Left colon (tissue), 2 donors: ENCODE measurements at places on chromosomes 4 and X. TPM values are rescaled to one million over a fixed set of nuclear protein-coding genes. Genes with fewer than 3 reads are reported as not detected.

DNA sequence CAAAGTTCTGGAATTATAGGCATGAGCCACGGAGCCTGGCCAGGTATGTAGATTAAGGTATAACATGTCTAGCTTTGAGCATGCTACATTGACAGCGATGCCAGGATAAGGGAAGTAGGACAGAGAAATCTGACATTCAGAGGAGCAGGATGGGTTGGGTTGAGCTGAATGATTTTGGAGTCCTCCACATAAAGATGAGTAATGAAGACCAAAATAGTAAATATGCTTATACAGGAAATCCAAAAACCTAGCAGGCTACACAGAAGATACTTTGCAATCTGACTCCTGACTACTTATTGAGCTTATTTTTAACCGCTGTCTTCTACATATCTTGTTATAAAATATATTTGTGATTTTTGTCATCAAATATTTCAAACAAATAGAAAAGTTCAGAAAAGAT lies 69.7 kb downstream of the PDGFC start:
- DNase-seq = no peak

DNA sequence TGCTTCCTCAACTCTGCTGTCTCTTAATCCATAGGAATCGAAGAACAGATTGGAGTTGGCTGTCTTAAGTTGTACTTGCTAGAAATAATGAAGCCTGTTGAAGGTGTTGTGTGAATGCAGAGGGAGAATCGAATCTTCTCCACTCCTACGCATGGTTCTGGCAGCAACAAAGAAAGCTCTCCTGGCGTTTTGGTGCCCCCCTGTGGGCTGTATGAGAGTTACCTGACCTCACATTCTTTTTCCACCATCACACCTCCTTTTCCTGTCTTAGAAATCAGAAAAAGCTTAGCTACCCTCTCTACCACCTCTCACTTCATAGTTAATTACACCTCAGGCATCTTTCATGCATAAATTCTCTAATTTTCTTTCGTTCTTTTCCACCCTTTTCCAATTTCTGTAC lies 16.3 kb downstream of the KLF8 start:
- DNase-seq = peak; percentile 66

HSD17B13 gene
- total RNA-seq = 1.1 TPM

DNA sequence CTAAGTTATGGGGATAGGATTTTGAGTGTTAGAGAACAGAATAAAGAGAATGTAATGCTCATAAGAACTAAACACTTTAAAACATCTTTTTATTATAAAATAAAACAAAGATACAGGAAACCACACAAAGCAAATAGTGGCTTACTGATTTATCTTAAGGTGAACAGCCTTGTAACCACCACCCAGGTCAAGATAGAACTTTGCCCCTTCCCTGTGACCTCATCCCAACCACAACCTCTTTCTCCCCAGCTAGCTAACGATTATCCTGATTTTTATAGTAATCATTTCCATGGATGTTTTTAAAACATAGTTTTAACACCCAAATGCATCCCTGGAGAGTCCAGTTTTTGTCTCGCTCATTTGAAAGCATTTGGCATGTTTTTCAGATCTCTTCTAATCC lies 17.0 kb downstream of the HELT start:
- DNase-seq = no peak

TXK gene
- 0.55 TPM for total RNA-seq

- DNase-seq = no peak
Observed at GRCh38 chr4:107402291-107402690, 317.7 kb downstream of the PAPSS1 start.

DNA sequence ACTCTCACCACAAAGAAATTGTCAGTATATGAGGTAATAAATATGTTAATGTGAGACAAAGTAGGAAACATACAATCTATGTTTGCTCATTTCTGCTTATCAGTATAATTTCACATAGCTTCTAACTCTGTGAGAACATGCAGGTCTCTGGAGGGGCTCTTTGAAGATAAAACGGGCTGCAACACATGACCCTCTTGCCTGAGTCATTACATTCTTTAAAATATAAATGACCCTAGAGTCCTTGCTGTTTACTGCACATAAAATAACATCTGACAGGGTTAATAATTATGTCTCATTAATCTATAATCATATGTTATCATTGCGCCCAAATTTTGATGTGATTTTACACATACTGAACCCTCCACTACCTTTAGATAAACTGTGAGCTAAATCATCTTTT lies 681.5 kb downstream of the ARAP2 start:
- DNase-seq = no peak

- DNase-seq = no peak
Observed at GRCh38 chr4:142840516-142841123, 5.5 kb downstream of the INPP4B start.

PNMA6F gene
- total RNA-seq = not detected

- no peak for DNase-seq
Observed at GRCh38 chr4:27594922-27595321, 734.3 kb downstream of the STIM2 start.

TMEM31 gene
- total RNA-seq = not detected

DNA sequence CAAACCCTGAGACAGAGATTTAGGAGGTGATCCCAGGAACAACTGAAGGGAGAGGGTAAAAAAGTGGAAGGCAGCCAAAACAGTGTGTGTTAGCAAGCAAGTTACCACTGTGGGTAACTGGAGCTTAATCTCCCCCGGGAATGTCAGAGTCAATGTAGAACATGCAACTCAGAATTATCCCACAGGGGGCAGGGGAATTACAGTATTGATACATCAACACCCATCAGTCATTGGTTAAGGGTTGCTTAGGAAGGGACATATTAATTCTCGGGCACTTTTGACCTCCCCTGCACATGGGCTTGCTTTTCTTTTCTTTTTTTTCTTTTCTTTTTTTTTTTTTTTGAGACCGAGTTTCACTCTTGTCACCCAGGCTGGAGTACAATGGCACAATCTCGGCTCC lies 29.3 kb downstream of the CXorf58 start:
- DNase-seq = no peak

INTU gene
- total RNA-seq = 3.8 TPM

LRP2BP gene
- total RNA-seq = 0.70 TPM

KIT gene
- 4.1 TPM for total RNA-seq

DNA sequence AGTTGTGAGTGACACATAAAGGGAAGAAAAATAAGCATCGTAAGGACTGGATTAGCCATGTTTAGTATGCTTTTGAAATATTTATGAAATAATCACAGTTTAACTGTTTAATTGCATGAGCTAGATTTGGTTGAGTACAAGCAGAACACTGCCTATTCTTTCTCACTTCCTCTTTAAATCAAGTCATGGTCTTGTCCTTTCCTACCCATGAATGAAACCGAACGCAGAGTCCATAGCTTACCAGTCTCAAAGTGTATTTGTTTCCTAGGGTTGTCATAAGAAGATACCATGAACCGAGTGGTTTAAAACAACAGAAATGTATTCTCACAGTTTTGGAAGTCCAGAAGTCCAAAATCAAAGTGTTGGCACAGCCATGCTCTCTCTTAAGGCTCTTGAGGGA lies 684.0 kb upstream of the MAGEB2 start:
- no peak for DNase-seq

DNA sequence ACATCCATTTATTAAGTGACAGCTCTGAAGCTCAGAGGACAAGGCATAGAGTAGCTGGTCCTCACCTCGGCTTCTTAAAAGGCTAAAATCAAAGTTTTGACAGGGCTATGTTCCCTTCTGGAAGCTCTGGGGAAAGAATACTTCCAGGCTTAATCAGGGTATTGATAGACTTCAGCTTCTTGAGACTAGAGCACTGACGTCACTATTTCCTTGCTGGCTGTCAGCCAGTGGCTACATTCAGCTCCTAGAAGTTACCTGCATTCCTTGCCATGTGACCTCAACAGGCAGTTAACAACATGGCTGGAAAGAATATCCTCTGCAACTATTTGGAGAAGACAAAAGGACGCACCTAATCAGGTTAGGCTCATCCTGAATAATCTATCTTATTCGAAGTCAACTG lies 1144.8 kb downstream of the ADGRL3 start:
- DNase-seq = no peak

EVC2 gene
- total RNA-seq = 1.4 TPM

GRCh38 chr4:161320377-161320776 lies 843.4 kb downstream of the FSTL5 start:
- peak; percentile 4 for DNase-seq

GRCh38 chrX:18886344-18887161 lies 97.4 kb downstream of the PHKA2 start:
- peak; percentile 77 for DNase-seq

EGFL6 gene
- 0.11 TPM for total RNA-seq

AMOT gene
- total RNA-seq = 22.3 TPM

SPON2 gene
- 26.6 TPM for total RNA-seq

- DNase-seq = no peak
Observed at GRCh38 chrX:46340696-46341095, 204.5 kb downstream of the ZNF674 start.

- DNase-seq = no peak
Observed at GRCh38 chrX:106510713-106511403, 100.9 kb upstream of the RADX start.

DNA sequence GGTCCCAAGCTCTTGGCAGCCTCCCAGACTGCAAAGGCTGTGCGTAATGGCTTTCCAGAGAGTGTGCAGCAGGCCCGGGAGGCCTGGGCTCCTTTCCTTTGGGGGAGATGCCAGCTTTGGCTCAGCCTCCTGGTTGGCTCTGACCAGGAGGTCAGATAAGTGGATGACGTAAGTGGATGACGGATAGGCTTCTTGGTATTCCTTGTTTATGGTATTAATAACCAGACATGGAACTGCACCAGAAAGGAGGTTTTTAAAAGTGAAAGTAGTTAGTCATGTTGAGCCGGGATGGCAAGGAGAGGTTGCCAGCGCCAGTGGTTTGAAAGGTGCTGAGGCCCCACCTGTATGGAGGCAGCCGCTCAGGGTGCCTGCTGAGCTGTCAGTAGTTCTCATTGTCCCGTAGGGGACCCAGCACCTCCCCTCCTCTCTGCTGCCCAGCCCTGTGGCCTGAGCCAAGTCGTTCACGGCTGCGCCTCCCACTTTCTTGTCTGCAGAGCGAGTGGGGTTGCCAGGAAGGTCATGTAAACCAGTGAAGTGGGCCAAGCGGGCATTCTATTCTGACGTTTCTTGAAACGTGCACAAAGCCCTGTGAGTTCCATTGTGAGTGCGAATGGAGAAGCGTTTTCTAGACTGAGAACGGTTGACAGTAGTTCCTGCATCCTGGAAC lies 28.7 kb upstream of the STOX2 start:
- peak; percentile 68 for DNase-seq

DNA sequence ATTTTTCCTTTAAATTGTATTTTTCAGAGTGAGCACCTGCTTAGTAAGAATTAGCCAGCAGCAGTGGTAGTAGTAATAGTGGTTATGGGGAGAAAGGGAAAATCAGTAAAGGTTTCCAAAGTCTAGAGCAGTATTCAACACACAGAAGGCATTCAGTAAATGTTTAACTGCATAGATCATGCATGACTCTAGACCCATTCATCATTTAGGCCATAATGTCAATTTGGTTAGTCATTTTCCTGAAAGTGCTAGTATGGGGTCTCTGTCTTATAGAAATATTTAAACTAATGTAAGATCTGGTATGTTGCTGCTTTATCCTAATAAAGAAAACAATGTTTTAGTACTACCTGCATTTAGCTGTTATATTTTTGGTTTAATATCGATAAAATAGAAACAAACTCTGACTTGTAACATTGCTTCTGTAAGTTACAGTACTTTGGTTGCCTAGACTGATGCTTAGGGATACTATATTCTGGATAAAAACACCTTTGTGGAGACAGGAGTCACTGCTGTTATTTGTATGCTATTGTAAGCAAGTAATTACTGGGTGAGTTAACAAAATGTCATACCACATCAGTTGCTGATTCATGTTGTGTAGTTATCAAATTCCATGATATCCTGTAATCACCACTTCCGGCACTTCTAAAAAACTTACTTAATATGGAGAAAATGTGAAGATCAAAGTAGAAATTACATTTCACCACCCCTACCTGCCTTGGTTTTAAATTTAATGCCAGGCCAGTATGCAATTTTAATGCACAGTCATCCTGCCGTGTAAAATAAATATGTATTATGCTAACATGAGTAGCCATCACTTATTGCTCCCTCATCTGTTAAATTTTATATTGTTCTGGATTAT lies 115.8 kb upstream of the BMPR1B start:
- DNase-seq = no peak

DNA sequence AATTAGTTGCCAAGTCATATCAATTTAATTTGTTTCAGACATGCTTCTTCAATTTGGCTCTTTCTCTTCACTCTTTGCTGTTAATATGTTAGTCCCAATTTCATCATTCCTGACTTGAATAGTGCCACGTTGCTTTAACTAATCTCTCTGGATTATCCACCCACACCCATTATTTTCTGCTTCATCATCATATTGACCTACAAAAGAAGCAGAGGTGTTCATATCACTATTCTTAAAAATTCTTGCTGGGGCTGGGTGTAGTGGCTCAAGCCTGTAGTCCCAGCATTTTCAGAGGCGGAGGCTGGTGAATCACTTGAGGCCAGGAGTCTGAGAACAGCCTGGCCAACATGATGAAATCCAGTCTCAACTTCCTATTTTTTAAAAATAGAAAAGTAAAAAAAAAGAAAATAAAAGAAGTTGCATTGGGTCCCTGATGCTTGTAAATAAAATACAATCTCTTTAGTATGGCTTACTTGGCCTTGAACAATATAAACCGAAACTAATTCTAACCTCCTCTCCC lies 65.7 kb upstream of the KCNIP4 start:
- DNase-seq = no peak

ZFP92 gene
- 0.50 TPM for total RNA-seq

DNA sequence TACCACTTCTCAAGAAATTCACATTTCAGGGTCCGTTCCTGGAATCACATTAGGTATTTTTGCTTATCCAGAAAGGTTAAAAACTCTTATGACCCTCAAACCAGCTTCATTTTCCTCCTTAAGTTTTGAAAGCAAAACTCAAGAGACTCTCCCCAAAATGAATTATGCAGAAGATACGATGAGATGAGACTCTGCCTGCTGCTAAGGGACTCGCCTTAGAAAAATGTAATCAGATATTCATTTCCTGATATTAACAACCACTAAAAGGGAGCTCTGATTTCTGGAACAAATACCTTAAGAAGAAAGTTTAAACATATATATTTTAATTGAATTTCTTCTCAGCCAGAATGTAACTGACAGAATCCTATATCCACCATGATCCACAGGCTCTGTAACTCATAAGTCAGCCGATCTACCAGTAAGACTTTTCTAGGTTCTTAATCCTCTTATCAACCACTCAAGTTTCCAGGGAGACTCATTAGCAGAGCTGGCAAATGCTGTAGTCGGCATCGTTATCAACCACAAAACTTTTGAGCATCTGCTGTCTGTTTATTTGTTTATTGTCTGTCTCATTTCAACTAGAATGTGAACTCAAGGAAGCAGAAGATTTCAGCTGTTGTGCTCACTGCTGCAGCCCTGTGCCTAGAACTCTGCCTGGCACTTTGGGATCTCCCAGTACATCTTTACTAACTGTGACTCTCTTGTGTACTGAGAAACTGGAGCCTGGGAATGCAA lies 112.5 kb downstream of the LDB2 start:
- DNase-seq = no peak

- DNase-seq = no peak
Observed at GRCh38 chrX:41301438-41301824, 32.5 kb upstream of the DDX3X start.

DNA sequence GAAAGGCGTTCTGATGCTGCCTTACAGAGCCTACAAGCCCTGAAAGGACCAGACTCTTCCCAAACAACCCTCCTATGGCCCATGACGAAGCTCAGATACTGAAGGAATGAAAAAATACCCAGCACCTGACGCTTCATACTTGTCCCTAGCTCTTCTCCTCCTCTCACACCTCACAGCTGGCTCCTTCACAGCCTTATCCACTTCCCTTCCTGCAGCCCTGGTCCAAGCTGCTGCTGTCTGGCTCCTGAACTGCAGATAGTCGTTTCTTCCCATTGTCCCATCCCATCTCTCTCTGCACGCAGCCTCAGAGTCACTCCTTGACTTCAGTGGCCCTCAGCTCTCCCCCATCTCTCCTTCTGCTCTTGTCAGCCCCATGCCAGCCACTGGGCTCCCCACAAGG lies 56.6 kb downstream of the FAM193A start:
- no peak for DNase-seq
